ENCODE measurements at places on chromosomes 3 and 15.

DNA sequence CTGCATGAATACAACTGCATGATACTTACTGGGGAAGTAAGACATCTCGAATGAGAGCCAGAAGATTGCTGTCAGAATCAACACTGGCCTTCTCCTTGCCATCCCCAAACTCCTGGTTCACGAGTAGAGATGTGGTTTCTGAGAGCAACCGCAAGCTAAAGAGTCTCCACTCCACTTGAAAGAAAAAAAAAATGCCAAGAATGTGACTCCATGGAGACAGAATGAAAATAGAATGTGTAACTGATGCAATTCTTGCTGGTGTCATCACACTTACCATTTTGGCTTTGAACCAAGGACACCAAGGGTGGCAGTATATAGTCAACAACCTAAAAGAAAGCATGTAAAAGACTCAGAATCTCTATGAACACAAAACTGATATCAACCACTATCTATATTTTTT, 280.4 kb downstream of the ULK4 start:
- DNase-seq = no peak

DNA sequence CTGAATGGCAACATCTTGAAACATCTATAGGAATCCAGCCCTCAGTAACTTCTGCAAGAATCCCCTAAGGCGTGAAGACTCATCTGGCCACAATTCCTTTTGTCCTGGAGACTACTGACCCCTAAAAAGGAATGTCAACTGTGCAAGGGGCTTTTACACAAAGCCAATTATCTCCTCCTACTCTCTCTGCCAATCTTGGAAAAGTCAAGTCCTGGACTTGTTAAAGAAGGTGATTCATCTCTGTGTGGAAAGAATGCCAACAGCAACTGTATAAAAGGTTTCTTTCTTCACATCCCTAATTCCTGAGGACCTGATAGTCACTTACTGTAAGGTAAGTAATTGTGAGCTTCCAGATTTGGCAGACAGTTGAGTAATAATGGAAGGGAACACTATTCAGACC, 22.3 kb downstream of the THRB start:
- DNase-seq = no peak

DNA sequence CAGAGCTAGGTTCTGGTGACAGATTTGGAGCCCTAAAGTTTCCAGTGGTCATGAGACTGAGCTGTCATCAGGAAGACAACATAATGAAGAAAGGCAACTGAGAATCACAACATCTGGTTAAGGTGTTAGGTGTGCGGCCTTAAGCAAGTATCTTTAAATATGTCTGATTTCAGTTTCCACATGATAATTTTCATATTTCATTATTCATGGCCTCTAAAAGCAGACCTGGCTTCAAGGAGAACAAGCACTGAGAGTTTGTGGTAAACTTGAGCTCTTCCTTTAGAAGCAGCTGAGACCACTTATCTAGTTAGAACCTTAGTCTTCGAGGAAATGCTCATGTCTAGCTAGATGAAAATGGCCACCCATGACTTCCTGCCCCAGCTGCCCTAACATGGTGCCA, 25.7 kb upstream of the MYLK start:
- DNase-seq = no peak

- peak; percentile 88 for DNase-seq
These were observed 130.2 kb downstream of the CHSY1 start for GRCh38 chr15:101121511-101122090.

- DNase-seq = no peak
These were observed 161.7 kb downstream of the PTPRG start for GRCh38 chr3:61723038-61723437.

DNA sequence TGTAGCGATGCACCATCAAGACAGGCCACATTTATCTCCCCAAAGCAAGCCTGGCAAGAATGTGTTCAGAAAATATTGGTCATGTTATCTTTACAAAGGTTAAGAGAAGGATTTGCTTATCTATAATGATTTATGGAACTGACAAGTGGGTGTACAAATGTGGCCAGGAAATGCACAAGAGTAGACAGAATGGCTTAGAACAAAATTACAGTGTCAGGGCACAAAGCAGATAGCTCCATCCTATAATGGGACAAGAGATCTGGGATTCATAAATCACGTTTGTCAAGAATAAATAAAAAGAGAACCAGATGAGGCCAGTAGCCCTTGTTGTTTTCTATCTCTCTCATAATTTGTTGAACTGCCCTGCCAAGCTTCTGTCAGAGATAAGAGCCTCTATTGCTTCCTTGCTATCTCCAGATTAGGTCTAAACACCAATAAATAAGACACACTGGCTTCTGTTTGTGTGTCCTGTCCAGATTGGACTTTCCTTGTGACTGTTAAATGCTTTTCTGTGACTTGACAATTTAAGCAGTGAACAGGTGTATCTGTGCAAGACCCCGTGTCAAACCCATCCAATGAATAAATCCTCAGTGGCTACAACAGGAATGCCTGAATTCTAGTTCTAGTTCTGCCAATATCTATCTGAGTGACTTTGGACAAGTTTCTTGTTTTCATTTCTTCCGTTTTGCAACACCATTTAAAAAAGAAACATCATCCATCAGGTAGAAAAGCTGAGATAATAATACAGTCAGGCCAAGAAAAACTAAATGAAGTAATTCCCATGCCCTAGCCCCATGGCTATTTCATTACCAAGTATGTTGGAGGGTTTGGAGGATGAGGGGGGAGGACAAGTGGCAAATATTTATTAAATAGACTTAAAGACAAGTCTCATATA, 157.2 kb downstream of the DCLK3 start:
- DNase-seq = no peak

DNA sequence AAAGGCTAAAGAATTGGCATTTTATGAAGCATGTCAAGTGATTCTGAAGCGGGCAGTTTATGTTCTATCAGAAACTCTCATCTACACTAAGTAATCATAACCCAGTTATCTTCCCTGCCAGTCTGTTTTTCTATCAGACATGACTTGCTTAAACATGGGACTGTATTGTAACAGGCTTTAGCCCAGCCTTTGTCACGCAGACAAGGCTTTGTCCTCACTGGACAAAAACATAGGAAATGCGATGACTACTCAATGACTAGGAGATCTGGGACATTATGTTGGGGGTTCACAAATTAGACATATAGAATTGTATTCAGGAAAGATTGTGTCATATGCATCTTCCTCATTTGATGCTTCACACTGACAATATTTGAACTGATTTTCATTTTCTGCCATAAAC, 115.5 kb downstream of the GADL1 start:
- DNase-seq = no peak

DNA sequence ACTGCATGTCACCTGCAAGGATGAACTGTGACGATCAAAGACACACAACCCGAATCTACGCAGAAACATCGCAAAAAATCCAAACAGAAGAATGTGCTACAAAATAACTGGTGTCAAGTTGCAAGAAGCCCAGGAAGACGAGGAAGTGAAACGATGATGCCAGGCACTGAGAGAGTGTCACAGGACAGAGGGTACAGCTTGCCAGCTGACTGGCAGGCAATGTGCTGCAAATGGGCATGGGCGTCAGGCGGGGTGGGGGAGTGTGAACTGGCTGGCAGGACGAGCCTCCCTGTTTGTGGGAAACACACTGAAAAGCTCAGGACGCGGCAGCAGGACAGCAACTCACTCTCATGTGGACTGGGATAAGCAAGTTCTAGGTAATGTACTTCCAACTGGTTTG, 28.9 kb upstream of the OCA2 start:
- no peak for DNase-seq

GRCh38 chr3:12430086-12430485, 54.2 kb upstream of the TSEN2 start:
- no peak for DNase-seq

- DNase-seq = peak; percentile 64
These were observed 58.2 kb downstream of the RAB7A start for GRCh38 chr3:128784232-128784631.

DNA sequence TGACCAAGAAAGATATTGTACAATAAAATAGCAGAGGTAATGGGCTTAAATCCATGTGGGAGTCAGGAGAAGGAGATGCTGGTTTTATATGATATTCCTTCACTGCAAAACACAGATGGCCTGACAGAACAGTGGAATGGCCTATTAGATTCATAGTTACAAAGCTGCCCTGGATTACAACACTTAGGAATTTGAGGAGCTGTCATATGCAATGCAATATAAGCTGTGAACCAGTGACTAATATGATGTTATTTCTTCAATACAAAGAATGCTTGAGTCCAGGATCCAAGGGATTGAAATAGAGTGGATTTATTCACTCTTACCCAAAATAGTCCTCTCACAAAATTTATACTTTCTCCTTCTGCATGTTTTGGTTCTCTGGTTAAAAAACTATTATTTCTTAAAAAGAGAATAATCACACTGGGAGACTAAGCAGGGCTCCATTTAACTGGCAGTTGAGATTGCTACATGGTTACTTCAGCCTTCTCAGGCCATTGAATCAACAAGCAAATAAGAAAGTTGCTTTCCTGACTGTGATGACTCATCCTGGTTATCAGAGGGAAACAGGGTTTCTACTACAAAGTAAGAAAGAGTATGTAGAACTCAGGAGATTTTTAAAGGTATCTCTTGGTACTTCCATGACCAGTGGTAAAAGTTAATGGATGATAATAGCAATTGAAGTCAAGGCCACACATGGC, 79.8 kb upstream of the ZPLD1 start:
- no peak for DNase-seq

DNA sequence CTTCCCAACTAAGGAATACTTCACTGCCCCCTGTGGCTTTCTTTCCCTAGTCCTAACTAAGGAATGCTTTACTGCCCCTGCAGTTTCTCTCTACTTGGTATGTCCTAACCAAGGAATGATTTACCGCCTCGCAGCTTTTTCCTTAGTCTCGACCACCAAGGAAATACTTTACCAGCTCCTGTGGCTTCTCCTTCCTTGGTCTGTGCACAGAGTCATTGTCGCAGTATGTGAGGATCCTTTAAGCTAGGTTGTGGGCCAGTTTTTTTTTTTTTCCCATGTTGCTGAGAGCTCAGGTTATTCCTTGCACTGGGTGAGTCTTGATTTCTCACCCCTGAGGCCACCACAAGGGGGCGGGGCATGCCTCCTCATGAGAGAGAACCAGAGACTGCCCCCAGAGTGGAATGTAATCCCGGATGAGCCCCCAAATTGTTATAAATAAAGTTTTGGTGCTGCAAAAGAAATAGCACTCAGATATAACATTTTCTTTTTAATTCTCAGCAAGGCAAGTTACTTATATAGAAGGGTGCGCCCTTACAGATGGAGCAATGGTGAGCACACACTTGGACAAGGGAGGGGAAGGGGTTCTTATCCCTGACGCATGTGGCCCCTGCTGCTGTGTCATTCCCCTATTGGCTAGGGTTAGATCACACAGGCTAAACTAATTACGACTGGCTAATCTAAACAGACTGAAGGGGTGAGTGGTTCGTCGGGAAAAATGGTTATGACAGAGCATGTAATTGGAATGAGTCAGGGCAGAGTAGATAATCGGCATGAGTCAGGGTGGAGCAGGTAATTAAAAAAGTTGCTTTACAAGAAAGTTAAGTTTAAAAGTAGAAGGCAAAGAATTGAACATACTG, 27.0 kb downstream of the NDUFB4 start:
- peak; percentile 61 for DNase-seq

GRCh38 chr3:36097209-36097608, 283.1 kb upstream of the STAC start:
- peak; percentile 8 for DNase-seq
